Iris pigment epithelial cell (primary cell): ENCODE measurements at places on chromosomes 7 and 10.

GRCh38 chr7:46387646-46388045 is 466.6 kb upstream of the IGFBP3 start:
- DNase-seq: peak; percentile 87

- peak; percentile 1 for DNase-seq
Observed at GRCh38 chr7:14403587-14403986, 414.1 kb upstream of the ETV1 start.

DNA sequence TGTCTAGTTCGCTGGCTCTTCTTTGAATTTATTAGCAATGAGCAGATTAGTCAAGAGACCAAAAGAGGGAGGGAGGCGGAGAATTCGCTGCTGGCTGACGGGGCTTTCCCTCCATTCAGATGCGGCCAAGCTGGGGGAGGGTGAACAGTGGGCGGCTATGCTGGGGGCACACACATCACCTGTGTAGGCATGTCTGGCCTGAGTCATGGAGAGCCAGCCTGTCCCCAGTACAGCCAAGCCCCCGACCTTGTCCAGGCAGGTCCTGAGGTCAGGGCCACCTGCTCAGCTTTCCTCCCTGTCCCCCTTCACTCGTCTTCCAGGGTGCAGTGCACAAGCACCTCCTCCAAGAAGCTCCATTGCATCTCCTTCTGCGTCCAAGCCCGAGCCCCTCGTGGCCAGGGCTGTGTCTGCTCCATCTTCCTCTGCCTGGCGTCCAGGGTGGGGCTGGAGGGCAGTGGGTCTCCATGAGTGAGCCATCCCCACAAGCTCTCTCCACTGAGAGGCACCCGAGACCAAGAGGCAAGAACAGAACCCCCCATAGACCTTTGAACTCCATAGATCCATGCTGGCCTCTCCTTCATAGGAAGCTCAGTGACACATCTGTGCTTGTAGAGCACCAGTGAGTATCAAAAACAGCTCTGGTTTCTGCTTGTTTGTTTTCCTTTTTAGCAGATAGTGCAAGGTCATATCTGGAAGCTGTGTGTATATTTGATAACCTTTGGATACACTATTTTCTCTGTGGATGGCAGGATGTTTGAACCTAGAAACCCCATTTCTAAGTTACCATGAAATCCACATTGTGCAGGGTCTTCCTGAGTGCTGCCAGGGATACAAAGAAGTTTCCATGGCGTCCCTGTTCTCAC is 1.9 kb upstream of the DEPP1 start:
- peak; percentile 42 for DNase-seq

DNA sequence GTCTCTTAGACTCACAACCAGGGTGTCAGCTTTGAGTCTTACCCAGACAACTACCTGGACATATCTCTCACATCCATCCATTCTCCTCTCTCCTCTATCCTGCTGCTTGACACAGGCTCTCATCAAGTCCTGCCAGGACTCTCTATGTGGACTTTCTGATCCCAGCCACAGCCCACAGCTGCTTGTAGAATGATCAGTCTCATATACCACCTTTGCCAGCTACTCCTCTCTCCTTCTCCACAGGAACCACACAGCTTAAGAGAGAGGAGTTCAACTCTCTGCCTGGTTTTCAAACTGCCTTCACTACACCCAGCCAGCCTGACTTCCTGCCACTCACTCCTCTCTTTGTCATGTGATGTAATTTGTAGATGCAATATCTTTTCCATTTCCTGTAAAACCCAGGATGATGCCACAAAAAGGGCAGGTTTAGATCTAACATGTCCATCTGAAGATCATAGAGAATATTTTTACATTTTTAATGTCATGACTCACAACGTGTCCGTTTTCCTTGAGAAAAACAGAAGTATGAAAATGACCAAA is 154.0 kb downstream of the RAB11FIP2 start:
- DNase-seq: no peak

DNA sequence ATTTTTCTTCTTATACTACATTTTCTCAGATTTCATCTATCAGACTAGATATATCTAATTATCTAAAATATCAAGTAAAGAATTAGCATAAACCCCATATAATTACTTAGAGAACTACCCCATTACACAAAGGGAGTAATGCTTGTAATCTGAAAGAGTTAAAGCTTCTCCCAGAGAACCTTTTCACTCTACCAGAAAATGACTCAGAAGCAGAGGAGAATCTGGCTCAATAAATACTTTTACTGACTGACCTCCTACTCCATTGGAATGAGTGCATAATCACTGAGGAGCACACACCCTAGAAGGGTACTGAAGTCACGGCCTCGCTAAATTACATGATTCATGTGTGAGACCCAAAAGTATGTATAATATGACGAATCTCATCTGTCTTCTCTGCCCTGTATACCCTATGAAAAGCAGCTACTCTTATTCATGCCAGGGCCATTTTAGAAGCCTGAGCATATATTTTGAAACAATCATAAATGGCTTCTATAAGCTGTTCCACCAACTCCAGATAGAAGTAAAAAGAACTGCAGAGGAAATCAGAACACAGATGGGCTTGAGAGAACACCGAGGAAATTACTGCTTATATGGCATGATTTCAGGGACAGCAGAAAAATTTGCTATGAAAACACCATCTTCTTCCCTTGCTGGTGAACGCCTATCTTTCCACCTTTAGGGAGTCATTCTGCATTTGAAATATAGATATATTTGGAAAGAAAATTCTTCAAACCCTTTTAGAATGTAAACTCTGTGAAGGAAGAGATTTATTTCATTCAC is 32.7 kb downstream of the DNMBP start:
- peak; percentile 92 for DNase-seq

GRCh38 chr7:43703573-43703972 is 25.8 kb downstream of the COA1 start:
- no peak for DNase-seq

DNA sequence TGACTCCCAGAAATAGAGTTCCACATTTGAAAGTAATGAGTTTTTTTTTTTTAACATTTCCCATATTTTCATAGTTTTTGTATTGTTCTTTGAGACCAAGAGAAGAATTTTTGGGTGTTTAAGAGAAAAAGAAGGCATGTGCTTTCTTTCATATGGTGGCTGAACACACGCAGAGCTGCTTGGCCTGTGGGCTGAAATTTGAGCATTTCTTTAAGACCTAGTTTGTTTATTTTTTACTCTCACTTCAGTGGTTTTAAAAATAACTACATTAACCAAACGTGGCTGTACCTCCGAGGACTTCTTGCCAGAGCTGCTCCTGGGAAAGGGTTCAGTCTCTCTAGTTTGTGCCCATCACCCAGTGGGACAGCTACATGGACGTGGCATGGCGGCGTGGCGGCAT is 58.3 kb downstream of the INPP5A start:
- DNase-seq: peak; percentile 33

DNA sequence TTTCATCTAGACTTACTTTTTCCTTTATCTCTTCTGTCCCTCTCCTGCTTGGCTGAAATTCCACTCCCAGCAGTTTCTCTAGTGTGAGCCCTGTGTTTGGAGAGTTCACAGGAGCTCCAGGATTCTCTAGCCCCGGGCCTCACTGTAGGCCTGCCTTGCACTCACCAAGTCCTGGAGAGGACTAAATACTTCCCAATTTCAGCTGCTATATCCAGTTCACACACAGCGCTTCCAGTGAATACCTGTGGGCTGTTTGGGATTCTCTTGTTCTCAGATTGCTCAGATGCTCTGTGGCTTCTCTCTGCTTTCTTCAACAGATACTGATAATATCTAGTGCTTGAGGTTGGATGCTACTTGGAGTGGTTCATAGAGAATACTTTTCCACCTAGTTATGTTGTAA is 46.0 kb downstream of the MINPP1 start:
- no peak for DNase-seq

GRCh38 chr10:110901954-110902819 is 16.8 kb downstream of the BBIP1 start:
- peak; percentile 86 for DNase-seq

DNA sequence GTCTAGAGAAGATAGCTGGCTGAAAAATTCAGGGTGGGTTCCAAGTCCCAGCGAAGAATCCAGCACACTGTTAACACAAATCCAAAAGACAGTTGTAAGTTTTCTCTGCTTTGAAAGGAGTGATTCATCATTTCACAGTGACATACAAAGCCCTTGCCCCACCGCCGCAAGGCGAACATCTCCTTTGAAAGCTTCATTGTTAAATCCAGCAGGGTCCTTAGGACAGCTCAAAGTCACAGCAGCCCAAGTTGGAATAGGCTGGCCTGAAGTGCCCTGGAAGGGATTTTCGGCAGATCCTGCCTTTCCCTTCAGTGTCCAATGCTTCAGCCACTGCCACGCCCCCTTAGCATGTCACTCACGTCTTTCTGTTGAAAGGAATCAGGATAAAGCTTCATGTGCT is 526.1 kb downstream of the CALN1 start:
- DNase-seq: no peak

GRCh38 chr10:110706690-110707098 is 62.6 kb downstream of the RBM20 start:
- DNase-seq: peak; percentile 96

- DNase-seq: no peak
Observed at GRCh38 chr7:2719007-2719406, 31.0 kb downstream of the AMZ1 start.

DNA sequence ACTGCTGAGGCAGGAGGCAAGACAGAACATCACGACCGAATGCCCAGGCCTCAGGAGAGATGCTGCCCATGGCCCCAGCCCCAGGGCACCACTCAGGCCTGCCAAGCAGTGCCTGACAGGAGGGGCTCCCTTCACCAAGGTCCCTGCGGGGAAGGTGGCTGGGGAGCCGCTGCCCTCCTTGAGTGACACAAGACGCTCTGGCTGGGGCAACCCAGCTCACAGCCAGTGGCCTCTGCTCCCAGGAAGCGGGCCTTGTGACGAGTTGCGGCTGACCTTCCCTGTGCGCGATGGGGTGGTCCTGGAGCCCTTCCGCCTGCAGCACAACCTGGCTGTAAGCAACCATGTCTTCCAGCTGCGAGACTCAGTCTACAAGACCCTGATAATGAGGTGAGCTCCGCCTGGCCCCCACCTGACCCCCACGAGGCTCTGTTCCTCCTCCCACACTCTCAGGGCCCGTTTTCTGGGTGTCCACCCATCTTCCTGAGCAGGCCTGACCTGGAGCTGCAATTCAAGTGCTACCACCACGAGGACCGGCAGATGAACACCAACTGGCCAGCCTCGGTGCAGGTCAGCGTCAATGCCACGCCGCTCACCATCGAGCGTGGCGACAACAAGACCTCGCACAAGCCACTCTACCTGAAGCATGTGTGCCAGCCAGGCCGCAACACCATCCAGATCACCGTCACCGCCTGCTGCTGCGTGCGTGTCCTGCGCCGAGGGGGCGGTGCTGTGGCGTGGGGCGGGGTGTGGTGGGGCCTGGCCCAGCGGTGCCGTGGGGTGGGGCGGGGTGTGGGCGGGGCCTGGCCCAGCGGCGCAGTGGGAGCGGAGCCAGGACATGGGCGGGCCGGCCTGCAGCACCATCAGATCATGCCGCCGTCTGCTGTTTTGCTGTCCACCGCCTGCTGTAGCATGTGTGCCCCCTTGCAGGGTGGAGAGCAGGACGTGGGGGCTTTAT is 12.8 kb downstream of the ZMIZ2 start:
- DNase-seq: no peak

- no peak for DNase-seq
Observed at GRCh38 chr7:138164804-138165203, 88.5 kb downstream of the AKR1D1 start.

DNA sequence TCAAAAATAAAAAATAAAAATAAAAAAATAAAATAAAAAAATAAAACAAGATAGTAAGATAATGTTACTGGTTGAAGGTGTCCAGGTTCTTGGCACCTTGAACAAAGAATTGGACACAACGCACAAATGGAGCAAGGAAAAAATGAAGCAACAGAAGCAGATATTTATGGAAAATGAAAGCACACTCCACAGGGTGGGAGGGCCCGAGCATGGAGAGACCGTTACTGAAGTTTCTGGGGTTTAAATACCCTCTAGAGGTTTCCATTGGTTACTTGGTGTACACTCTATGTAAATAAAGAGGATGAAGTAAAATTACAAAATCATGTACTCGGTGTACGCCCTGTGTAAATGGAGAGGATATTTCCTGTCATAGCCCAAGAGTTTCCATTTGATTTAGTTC is 15.7 kb upstream of the PFKP start:
- DNase-seq: no peak

GRCh38 chr7:98994046-98994944 is 116.0 kb downstream of the TRRAP start:
- no peak for DNase-seq

- DNase-seq: no peak
Observed at GRCh38 chr10:102652170-102652916, 8.1 kb downstream of the TRIM8 start.

DNA sequence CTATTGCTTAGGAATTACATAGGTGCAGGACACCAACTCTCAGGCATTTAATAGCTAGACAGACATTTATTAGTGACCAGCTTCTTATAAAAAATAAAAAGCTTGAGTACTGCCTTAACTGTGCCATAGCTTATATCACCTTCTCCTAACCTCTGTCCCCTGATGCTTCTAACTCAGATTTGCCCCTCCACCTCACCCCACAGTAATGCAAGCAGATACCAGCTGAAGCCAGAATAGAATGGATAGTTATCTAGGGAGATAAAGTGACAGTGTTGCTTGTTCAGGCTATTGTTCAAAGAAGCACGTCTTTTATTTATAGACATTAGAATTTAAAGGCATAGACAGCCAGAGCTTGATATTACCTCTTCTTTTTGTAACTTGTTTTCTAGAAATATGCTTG is 99.6 kb upstream of the GLCCI1 start:
- DNase-seq: no peak

GRCh38 chr10:127012769-127013152 is 107.5 kb downstream of the DOCK1 start:
- DNase-seq: peak; percentile 5

- DNase-seq: no peak
Observed at GRCh38 chr10:113770346-113770745, 18.9 kb downstream of the PLEKHS1 start.

DNA sequence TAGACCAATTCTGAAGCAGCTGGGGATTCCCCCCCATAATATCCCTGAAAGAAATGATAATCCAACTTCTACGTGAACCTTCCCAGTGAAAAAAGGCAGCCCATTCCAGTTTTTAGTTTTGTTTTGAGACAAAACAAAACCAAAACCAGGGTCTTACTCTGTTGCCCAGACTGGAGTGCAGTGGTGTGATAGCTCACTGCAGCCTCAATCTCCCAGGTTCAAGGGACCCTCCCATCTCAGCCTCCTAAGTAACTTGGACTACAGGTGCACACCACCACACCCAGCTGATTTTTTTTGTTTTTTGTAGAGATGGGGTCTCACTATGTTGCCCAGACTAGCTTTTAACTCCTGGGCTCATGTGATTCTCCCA is 12.5 kb upstream of the ARPC1A start:
- no peak for DNase-seq

- DNase-seq: peak; percentile 55
Observed at GRCh38 chr7:115678086-115678982, 352.2 kb downstream of the TFEC start.
